Lung microvascular endothelial cell (primary cell): ENCODE measurements at places on chromosomes 7 and 10. TPM values are rescaled to one million over a fixed set of nuclear protein-coding genes. Genes with fewer than 3 reads are reported as not detected.

Gene STYXL1
- total RNA-seq, result 20.7 and 33.9 TPM in 2 replicates

Gene ARHGAP22
- 1.4 and 7.0 TPM in 2 replicates for total RNA-seq

Gene MYO3A
- total RNA-seq, result not detected in 2 replicates

Gene CCDC172
- total RNA-seq, result not detected in 2 replicates

Gene RAB11FIP2
- 4.4 and 5.0 TPM in 2 replicates for total RNA-seq

Gene BTBD16
- under 0.01 TPM in 1 of 2 replicates, not detected in the other for total RNA-seq

Gene GALNT17
- total RNA-seq, result not detected in 2 replicates

Gene FAM25C
- total RNA-seq, result not detected in 2 replicates

Gene SLC13A1
- total RNA-seq, result not detected in 2 replicates

Gene NKX2-3
- not detected in 2 replicates for total RNA-seq

Gene KAZALD1
- under 0.01 and 0.44 TPM in 2 replicates for total RNA-seq

Gene TIMM23B
- total RNA-seq, result 8.3 and 11.7 TPM in 2 replicates

Gene CCM2
- total RNA-seq, result 47.5 and 67.9 TPM in 2 replicates

Gene CHAT
- not detected in 2 replicates for total RNA-seq

Gene TRDMT1
- 3.5 and 3.8 TPM in 2 replicates for total RNA-seq

Gene TFPI2
- 72.1 and 139 TPM in 2 replicates for total RNA-seq

Gene DNAJC30
- 1.7 and 2.4 TPM in 2 replicates for total RNA-seq

Gene AGAP5
- total RNA-seq, result 0.87 and 1.8 TPM in 2 replicates

Gene SPDYE8
- not detected in 2 replicates for total RNA-seq

Gene MCM10
- total RNA-seq, result 2.4 and 5.0 TPM in 2 replicates

Gene ZPBP
- not detected in 2 replicates for total RNA-seq

Gene CEP55
- 6.2 and 18.7 TPM in 2 replicates for total RNA-seq

Gene SPDYE11
- total RNA-seq, result not detected in 2 replicates

Gene ZNF679
- total RNA-seq, result not detected in 2 replicates

Gene ANXA7
- 70.6 and 71.2 TPM in 2 replicates for total RNA-seq

Gene PIP
- total RNA-seq, result not detected in 2 replicates

Gene RASSF4
- 6.1 and 14.1 TPM in 2 replicates for total RNA-seq

Gene NME8
- total RNA-seq, result not detected in 2 replicates

Gene GIMAP7
- 44.2 and 104 TPM in 2 replicates for total RNA-seq

Gene CCL24
- not detected in 2 replicates for total RNA-seq

Gene MNX1
- not detected in 2 replicates for total RNA-seq

Gene TAS2R41
- not detected in 2 replicates for total RNA-seq

Gene HOGA1
- total RNA-seq, result under 0.01 and 0.87 TPM in 2 replicates

Gene CPN1
- total RNA-seq, result not detected in 2 replicates

Gene SMO
- total RNA-seq, result 3.1 and 3.4 TPM in 2 replicates

Gene COX15
- 25.0 and 30.7 TPM in 2 replicates for total RNA-seq

Gene IFIT1B
- not detected in 2 replicates for total RNA-seq

Gene GDF2
- not detected in 2 replicates for total RNA-seq

Gene FAM25A
- not detected in 2 replicates for total RNA-seq

Gene UCMA
- total RNA-seq, result not detected in 2 replicates

Gene AMPH
- total RNA-seq, result not detected in 2 replicates

Gene GLI3
- under 0.01 and 0.44 TPM in 2 replicates for total RNA-seq

Gene CCSER2
- 11.1 and 14.9 TPM in 2 replicates for total RNA-seq

Gene ZNF316
- total RNA-seq, result 7.6 and 17.7 TPM in 2 replicates

Gene C10orf67
- total RNA-seq, result not detected in 2 replicates

Gene ADRA2A
- under 0.01 TPM in 2 replicates for total RNA-seq

Gene TMEM106B
- total RNA-seq, result 14.6 and 24.2 TPM in 2 replicates

Gene SPDYE16
- total RNA-seq, result not detected in 2 replicates

Gene SPDYE1
- total RNA-seq, result not detected in 2 replicates

Gene H2BK1
- total RNA-seq, result not detected in 2 replicates

Gene MMD2
- not detected in 2 replicates for total RNA-seq

Gene ACTL6B
- total RNA-seq, result not detected in 2 replicates

Gene PIK3AP1
- total RNA-seq, result under 0.01 TPM in 1 of 2 replicates, not detected in the other

Gene CALML5
- not detected in 2 replicates for total RNA-seq

Gene ANLN
- total RNA-seq, result 6.3 and 22.2 TPM in 2 replicates

Gene PDLIM1
- total RNA-seq, result 67.1 and 93.7 TPM in 2 replicates

Gene XRCC2
- 1.2 and 1.7 TPM in 2 replicates for total RNA-seq
